Vagina (tissue), 2 donors: ENCODE measurements at places on chromosomes 16 and 17.

- DNase-seq, result no peak
These were observed 41.7 kb upstream of the MGAT5B start for GRCh38 chr17:76826330-76827068.

DNA sequence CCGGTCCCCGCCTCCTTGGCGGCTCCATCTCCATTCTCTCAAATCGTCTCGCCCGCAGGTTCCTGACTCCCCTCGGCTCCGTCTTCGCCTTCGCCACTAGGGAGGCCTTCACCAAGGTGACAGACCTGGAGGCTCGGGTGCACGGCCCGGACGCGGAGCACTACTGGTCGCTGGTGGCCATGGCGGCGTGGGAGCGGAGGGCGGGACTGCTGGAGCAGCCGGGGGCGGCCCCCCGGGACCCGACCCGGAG is 862 bp downstream of the GLTPD2 start:
- DNase-seq, result no peak

DNA sequence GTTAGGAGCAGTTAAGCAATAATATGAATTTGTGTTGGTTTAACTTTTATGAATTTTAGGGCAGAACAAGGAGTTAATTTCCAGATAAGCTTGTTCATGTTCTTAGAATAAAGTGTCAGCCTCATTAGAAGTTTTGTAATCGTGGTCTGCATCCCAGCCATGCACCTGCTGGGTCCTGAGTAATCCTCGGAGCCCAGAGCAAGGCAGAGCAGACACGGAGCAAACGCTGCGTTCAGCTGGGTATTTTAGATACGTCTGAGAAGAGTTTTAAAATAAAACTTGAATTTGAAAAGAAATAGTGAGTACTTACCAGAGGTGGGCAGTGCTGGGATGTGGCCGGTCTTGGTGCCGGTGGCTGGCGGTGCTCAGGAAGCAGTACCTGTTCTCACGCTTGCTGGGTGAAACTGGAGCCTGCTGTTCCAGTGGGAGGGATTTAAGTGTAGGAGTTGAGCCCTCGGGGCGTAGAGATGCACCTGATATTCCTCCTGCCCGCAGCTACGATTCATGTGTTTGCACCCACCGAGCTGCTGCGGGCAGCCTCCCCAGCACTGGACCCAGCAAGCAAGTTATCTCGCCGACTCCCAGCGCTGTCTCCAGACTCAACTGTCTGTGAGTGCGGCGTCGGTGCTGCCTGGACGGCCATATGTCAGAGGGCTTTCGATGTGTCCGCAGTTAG is at the start of gene ZNF750:
Gene ZNF750, minus strand, starts transcription at position 406 of the 676 bp plus-strand sequence. CDS start 7,568 bp downstream, outside the sequence.
- DNase-seq, result no peak

DNA sequence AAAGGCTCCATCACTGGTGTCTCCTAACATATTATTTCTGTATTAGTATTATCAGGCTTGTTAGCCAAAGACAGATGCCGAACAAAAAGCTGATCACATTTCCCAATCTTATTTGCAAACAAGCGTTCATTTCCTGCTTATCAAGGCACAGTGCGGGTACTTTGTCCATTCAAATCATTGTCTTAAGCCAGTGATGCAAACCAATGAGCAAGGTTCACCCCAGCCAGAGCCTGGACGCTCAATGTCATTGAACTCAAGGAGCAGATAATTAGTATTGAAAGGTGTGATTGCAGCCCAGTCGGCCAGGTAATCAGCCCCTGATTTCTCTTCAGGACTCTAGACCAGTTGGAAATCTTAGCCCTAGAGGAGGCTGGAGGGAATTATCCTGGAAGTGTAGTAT is 20.4 kb upstream of the SOX9 start:
- no peak for DNase-seq

GRCh38 chr16:87410530-87410929 is 18.4 kb downstream of the MAP1LC3B start:
- no peak for DNase-seq

DNA sequence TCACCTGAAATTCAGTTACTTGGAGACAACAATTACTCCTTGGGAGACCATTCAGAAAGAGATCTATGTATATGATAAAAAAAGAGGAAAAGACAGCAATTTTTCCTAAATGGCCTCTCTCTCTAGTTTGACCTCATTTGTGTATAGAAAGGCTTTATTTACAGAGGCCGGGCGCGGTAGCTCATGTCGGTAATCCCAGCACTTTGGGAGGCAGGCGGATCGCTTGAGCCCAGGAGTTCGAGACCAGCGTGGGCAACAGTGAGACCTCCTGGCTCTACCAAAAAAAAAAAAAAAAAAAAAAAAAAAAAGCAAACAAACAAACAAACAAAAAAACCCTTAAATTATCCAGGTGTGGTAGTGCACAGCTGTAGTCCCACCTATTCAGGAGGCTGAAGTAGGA is 20.7 kb downstream of the GRB2 start:
- DNase-seq, result no peak

DNA sequence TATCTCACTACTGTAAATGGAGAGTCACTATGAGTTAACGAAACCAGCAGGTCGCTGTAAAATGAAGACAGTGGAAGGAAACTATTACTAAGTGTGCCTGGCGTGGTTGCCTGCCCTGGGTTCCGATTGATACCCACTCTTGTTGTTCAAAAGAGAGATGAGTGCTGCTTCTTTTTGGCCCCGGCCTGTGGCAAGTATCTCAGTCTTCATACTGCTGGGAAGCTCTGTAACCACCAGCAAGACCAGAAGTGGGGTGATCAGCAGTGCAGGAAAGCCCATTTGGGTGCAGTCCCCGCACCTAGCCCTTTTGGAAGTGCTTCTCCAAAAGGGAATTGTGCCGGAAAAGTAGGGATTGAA is 104.5 kb downstream of the SNX29 start:
- DNase-seq, result no peak

- DNase-seq, result no peak
These were observed 10.0 kb downstream of the FAM117A start for GRCh38 chr17:49753959-49754391.
